ENCODE measurements at places on chromosomes 13 and 19. TPM values are rescaled to one million over a fixed set of nuclear protein-coding genes. Genes with fewer than 3 reads are reported as not detected.

The TARM1 gene
- not detected for total RNA-seq

The ACP7 gene
- total RNA-seq, result not detected

The SLC6A16 gene
- 0.95 TPM for total RNA-seq

The IRGC gene
- not detected for total RNA-seq

The MEIOSIN gene
- not detected for total RNA-seq

The CYP4F12 gene
- 1.7 TPM for total RNA-seq

The GPR183 gene
- 1.4 TPM for total RNA-seq

The TYROBP gene
- 16.6 TPM for total RNA-seq

The RAB3A gene
- total RNA-seq, result 2.0 TPM

The TUBB4A gene
- total RNA-seq, result 3.9 TPM

The WDR87 gene
- not detected for total RNA-seq

The FSD1 gene
- not detected for total RNA-seq

The SYNE4 gene
- 0.23 TPM for total RNA-seq

The SGCG gene
- 77.6 TPM for total RNA-seq

The ZNF540 gene
- total RNA-seq, result 0.27 TPM

The KLK15 gene
- total RNA-seq, result not detected

The PROZ gene
- total RNA-seq, result not detected

The ERFL gene
- not detected for total RNA-seq

The KLK12 gene
- not detected for total RNA-seq

The DOCK6 gene
- total RNA-seq, result 27.1 TPM

The ASPDH gene
- total RNA-seq, result not detected

The CLEC4M gene
- total RNA-seq, result not detected

The RFX1 gene
- 5.9 TPM for total RNA-seq

The ZNF578 gene
- 0.71 TPM for total RNA-seq

The DLL3 gene
- total RNA-seq, result not detected

The TGFBR3L gene
- 4.5 TPM for total RNA-seq

The C19orf81 gene
- total RNA-seq, result 0.54 TPM

The ZNF536 gene
- 0.18 TPM for total RNA-seq

The ADM5 gene
- 1.1 TPM for total RNA-seq

The TPTE2 gene
- total RNA-seq, result not detected

The HSPB6 gene
- total RNA-seq, result 685 TPM

The TMEM150B gene
- total RNA-seq, result 0.50 TPM

The ATXN8OS gene
- not detected for total RNA-seq

The LYPD3 gene
- not detected for total RNA-seq

Measured in psoas muscle (tissue), 8 donors.